ENCODE measurements at places on chromosomes 5 and 9. TPM values are rescaled to one million over a fixed set of nuclear protein-coding genes. Genes with fewer than 3 reads are reported as not detected.

Gene SLC6A19
- not detected for total RNA-seq

Gene HAPLN1
- total RNA-seq: not detected

Gene PCDHGA12
- total RNA-seq: 0.12 TPM

- H3K4me1 ChIP-seq: peaks cover 2% of the 10 kb centered on the region
- H3K27ac ChIP-seq: no peak overlapping the region
- H3K4me3 ChIP-seq: no peak overlapping the region
These were observed 26.6 kb upstream of the POMT1 start for GRCh38 chr9:131475956-131476776.

GRCh38 chr5:53479045-53479589 lies 1.3 kb upstream of the FST start:
- peaks cover 30% of the 10 kb centered on the region for H3K4me1 ChIP-seq
- H3K36me3 ChIP-seq: no peaks in the 10 kb centered on the region
- H3K4me3 ChIP-seq: peak overlapping the region; percentile 84
- no peak for DNase-seq

DNA sequence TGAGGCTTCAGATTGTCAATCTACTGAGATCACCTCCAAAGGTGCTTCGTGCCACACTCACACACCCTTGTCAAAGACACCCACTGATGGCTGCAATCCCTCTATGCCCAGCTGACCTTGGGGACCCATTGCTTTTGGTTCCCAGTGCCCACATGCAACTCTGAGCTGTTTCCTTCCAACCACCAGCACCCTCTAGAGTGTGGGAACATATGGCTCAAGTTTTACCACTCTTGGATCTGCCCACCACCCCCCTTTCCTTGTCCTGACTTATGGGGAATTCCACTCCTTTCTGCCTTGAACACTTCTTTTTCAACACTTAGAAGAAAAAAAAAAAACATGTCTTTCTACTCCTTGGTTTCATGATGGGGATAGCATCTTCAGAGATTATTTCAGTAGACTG lies 360.2 kb downstream of the ENC1 start:
- H3K4me1 ChIP-seq: no peaks in the 10 kb centered on the region
- no peaks in the 10 kb centered on the region for H3K36me3 ChIP-seq
- no peak overlapping the region for H3K27ac ChIP-seq
- DNase-seq: no peak
- peaks cover 10% of the 10 kb centered on the region for H3K27me3 ChIP-seq
